ENCODE measurements at places on chromosomes 3 and 15. TPM values are rescaled to one million over a fixed set of nuclear protein-coding genes. Genes with fewer than 3 reads are reported as not detected.

The TSEN2 gene
- total RNA-seq = 19.6 TPM

GRCh38 chr15:71248386-71248785, 133.1 kb downstream of the THSD4 start:
- DNase-seq = no peak

The AHSG gene
- not detected for total RNA-seq

DNA sequence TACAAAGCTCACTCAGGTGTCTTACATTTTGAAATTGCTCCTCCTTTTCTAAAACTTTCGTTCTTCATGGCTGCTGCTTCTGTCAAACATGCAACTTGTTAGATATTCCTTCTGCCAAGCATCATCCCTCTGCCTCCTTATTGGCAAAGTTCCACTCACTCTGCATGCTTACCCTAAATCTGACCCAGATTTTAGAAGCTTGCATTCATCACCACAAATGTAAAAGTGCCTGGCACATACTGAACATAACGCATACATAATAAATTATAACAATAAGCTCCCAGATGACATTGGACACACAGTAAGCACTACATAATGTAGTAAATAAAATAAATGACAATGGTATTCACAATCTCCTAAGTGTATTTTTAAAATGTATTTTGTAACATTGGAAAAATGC, 107.4 kb downstream of the LMLN start:
- DNase-seq = no peak

The CCR4 gene
- 101 TPM for total RNA-seq

DNA sequence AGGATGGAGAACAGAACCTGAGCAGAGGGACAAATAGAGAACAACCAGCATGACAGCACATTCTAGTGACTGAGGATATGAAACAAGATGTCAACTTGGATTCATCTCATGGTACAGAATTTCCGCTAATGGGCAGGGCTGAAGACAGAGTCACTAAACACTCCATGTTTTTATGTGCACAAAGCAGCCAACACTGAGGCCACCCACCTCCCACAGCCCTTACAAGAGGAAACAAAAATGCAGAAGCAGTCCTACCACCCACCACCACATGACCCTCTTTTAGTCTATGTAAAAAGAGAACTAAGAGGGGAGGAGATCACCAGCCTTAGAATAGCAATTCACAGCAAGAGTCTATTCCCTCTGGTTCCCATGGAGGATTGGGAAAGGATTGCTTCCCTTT, 131.4 kb upstream of the UBE2E2 start:
- DNase-seq = no peak

The DPPA2 gene
- total RNA-seq = not detected

DNA sequence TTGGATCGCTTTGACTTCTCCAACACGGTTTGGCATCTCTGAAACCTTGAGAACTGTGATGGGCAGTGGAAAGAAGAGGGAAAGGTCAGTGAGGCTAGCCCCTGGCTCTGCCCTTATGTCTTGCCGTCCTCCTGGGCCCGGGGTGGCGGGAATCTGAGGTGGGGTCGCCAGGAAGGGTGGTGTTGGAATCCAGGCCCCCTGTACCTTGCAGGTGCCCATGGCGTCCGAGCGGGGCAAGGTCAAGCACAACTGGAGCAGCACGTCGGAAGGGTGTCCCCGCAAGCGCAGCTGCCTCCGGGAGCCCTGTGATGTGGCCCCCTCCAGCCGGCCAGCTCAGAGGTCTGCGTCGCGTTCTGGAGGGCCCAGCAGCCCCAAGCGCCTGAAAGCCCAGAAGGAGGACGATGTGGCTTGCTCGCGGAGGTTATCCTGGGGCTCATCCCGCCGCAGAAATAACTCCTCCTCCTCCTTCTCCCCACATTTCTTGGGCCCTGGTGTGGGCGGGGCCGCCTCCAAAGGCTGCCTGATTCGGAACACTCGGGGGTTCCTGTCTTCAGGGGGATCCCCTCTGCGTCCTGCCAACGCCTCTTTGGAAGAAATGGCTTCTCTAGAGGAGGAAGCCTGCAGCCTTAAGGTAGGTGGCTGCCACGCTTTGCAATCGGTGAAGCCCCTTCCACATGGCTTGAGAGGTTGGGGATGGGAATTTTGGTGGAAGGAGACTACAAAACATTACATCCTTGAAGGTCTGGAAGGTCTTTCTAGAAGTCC, 907 bp downstream of the TATDN2 start:
- DNase-seq = peak; percentile 79

- no peak for DNase-seq
Measured at GRCh38 chr15:99114511-99115299, 9.8 kb downstream of the SYNM start.

DNA sequence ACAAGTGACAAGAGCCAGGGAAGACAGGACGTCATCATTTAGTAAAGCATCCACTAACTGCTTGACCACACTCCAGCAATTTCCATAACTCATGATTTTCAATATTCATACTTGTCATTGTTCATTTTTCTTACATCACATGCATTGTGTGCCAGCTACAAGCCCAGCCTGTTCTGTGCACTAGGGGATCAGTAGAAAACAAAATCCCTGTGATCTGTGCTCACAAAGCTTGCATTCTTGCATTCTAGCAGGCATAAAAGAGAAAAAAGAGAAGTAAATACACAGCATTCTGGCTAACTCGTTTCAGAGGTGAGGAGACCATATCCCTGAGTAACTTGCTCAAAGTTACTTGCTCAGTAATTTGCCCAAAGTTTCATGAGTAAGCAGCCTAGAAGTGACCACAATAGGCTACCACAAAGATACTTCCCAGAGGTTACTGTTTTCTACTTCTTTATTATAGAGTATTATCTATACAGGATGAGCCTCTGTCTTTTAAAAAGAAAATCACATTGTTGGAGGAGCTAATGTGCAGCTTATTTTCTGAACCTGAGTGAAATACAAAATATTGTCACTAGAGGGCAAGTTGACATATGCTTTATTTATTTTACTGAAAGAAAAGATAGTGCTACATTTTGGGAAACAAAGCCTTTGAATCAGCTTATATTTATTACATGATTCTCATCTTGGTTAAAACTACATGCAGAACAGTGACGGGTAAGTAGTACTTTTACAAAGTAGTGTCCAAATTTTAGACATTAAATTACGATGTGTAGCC, 701.4 kb upstream of the LMCD1 start:
- DNase-seq = peak; percentile 16

The ADAMTS9 gene
- total RNA-seq = not detected

GRCh38 chr3:179098388-179099077, 26.9 kb upstream of the ZMAT3 start:
- DNase-seq = no peak

DNA sequence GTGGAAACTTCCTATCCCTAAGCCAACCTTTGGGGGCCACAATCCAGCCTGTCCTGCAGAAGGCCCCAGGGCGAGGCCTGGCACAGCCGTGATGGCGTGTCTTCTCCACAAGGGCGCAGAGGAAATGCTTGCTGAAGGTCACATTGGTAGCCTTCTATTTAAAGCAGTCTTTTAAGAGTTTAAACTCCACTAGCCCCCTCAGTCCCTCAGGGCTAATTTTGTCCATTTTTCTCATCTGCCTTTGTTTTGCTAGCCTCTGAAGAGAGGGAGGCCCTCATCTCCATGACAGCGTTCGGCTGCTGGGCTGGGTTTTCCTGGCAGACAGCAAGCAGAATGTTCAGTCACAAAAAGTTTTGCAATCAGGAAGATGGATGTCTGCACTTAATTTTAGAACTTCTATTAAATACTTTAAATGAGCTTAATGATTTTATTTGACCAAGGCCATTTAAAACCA, 40.8 kb downstream of the RARB start:
- DNase-seq = no peak

The EPHA3 gene
- not detected for total RNA-seq

The GOLGA6L10 gene
- total RNA-seq = 2.4 TPM

- no peak for DNase-seq
Measured at GRCh38 chr15:73681063-73681462, 3.1 kb upstream of the CD276 start.

- no peak for DNase-seq
Measured at GRCh38 chr3:124770336-124771082, 40.3 kb downstream of the UMPS start.

DNA sequence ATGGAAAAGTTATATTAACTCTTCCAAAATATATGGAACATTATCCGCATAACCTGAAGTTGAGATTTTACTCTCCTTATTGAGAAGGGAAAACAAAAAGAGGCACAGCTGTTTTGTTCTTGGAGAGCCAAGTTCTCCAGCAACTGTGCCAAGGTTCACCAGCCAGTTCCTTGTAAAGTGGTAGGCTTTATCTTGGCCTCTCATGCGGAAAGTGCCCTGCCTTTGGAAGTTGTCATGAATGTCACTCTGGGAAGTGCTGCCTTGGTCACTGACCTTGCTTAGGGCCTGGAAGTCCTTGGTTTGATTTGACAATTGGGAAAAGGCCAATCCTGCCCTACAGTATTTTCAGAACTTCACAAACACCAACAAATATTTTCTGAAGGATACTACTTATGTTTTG, 44.2 kb upstream of the THRB start:
- no peak for DNase-seq

DNA sequence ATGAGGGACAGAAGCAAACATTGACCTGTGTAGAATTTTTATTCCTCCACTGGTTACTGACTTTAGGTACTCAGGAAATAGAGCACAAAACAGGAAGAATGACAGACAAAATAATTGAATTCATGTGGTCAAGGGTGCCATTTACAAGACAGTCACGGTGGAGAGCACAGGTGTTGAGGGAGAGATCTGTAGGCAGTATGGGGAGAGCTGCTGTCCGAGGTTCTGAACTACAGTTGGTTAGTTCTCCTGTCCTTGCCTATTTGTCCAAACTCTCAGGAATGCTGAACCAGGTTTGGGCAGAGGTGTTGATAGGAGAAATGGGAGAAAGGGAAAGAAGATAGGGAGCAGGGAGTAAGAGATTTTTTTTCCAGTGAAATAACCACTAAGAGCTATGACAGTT, 178.5 kb upstream of the ZBTB20 start:
- no peak for DNase-seq

The MITF gene
- total RNA-seq = 0.80 TPM

The COL8A1 gene
- total RNA-seq = not detected

DNA sequence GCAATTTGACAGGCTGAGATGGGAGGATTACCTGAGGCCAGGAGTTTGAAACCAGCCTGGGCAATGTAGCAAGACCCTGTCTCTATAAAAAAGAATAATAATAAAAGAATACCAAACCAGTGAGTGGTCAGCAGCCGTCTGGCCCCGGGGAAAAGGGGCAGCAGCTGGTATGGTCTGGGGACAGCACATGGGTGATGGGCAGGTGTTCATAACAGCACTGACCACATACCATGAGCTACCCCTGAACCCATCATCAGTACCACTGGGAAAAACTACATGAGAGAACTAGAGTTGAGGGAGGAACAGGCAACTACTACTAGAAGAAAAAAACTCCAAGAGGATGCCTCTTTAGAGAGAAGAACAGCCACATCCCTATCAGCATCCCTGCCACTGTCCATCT, 40.7 kb downstream of the ARHGEF3 start:
- DNase-seq = no peak

DNA sequence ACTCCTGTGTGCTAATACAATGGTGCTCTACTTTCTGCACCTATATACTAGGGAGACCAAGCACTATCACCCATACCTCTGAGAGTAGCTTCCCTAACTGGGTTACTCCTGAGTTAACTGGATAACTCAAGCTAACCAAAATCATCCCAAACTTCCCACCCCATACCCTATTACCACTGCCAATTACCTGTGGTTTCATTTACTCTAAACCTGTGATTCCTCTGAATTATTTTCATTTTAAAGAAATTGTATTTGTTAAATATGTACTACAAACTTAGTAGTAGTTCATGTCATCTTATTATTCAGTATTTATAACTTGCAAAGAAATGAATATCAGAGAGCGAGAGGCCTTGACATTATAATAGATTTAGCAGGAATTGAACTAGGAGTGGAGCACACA, 340.5 kb downstream of the TBC1D5 start:
- no peak for DNase-seq

The THPO gene
- not detected for total RNA-seq

DNA sequence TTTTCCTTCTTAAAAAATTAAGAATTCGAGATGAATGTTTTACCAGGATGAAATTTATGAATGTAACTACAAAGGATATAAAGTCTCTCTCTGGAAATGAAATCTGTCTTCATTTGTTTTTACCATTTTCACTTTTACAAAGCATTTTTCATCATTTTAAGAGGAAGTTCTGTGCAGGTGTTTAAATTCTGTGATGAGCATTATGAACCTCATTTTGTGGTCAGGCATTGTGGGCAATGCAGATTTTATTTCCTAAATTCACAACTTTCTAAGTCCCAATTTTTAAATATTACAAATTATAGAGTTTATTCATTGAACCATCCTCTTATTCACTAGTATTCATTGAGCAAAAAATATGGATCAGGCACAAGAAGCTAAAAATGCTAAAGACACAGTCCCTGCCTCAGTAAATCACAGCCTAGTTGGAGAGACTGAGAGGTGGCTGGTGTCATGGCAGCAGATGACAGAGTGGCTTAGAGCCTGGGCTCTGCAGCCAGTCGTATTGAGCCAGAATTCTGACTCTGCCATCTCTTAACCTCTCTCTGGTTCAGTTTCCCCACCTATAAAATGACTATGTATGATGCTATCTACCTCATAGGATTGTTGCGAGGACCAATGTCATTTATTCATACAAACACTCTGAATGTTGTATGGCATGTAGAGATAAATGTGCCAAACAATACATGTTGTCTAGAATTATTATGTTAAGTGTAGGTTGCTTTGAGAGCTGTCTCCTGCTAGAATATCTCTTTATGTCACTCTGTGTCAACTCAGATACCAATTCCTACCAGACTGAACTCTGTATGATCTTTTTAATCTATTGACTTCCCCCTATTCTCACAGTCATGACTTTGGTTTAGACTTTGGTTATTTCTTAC, 7.5 kb upstream of the TGFBR2 start:
- no peak for DNase-seq

The LRTM1 gene
- total RNA-seq = not detected

- no peak for DNase-seq
Measured at GRCh38 chr3:38552364-38552763, 56.2 kb downstream of the EXOG start.

GRCh38 chr15:46207341-46207740, 572.5 kb downstream of the SQOR start:
- DNase-seq = no peak

DNA sequence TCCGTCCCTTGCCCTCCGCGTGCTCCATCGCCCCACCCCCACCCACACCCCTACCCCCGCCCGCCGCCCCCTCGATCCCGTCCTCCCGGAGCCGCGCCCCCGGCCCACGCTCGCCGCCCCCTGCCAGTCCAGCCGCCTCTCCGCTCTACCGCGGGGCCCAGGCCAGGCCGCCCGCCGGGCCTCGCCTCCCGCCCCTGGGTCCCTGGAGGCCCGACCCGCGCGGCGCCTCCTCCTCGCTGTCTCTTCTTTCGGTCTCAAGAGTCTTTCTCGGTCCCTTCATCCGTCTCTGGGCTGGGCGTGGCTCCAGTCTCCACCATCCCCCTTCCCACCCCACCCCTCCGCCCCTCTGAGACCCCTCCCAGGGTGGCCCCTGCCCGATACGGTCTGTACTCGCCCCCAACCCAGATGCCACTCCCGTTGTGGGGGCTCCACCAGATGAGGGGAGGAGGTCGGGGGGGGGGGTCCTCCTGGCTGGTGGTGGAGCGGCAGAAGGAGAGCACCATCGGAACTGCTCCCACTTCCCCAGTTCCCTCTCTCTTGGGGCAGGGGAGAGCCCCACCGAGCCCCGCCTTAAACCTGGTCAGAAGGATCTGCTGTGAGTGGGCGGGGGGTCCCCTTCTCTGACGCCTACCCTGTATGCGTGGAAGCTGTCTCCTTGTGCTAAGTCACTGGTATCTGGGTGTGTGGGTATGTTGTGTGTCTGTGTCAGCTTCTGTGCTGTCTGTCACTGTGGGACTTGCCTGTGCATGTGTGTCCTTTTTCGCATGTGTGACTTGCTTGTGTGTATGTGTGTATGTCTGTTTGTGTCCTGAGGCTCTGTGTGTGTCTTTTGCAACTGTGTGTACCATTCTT, 1.0 kb downstream of the PRKCD start:
- peak; percentile 43 for DNase-seq
